ENCODE measurements at places on chromosomes 5 and 9. TPM values are rescaled to one million over a fixed set of nuclear protein-coding genes. Genes with fewer than 3 reads are reported as not detected.

GFPT2 gene
- 15.3 TPM for total RNA-seq

ANAPC2 gene
- total RNA-seq, result 35.0 TPM

LRRC70 gene
- 1.0 TPM for total RNA-seq

ACER2 gene
- 3.2 TPM for total RNA-seq

- DNase-seq, result no peak
Measured at GRCh38 chr5:142830241-142831008, 60.2 kb downstream of the ARHGAP26 start.

- DNase-seq, result no peak
Measured at GRCh38 chr5:50647726-50648125, 18.7 kb upstream of the PARP8 start.

GRCh38 chr9:137789295-137789895 lies 88.2 kb upstream of the CACNA1B start:
- peak; percentile 41 for DNase-seq

DNA sequence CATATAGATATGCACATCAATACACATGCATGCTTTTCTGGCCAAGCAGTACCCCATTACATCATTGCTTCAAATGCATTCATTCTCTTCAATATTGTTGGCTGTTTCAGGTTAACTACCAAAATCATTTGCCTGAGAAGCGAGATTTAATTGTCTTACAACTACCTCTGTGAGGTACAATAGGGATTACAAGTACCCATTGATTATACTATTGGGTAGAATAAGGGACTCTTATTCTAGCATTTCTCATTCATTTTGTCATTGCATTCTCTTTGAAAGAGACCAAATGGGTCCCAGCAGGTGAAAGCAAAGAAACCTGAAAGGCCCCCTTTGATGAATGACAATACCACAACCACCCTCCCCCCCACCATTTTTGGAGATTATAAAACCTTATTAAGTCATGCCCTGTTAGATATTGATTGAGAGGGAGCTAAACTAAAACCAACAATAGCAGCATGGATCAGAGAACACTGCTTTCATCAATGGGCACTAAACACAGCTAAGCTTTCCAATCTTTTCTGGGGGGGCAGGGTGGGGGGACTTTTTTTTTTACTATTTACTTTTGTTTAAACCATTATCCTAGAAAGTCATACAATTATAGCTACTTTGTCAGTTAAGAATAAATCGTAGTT lies 375.0 kb upstream of the CCNH start:
- no peak for DNase-seq

DNA sequence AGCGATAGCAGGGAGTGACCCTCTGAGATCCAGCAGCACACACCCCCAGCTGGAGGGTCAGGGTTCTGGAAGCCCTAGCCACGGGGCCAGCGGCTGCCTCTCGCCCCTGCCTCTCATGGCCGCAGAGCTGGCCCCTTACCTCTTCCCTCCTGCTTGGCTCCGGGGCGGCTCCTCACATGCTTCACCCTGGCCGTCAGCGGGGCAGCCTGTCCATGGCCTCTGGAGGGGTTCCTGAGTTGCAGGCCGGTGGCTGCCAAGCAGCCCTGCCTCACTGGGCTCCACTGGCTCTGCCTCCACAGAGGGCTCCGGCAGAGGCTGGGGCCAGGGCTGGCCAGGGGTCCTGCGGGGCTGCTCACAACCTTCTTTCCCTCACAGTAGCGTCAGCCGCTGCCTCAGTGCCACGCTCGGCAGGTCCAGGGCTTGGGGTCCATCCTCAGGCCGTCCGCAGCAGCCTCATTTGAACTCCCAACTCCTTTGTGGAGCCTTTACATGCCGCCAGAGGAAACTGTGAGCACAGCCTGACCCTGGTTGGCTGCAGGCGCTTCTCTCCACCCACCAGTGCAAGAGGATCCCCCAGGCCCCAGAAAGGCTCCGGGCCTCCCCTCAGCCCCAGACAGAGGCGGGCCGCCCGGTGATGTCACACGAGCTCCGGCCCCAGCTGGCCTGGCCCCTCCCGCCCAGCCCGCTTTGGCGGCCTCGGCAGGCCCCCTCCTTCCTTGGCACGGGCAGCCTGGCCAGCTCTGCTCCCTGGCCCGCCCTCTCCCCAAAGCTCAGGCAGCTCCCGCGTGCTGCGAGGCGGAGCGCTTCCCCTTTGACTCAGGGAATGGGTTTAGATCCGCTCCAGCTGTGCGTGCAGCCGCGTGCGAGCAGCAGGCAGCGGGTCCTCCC lies at the start of gene ANGPTL2:
TSS of gene ANGPTL2 (minus strand) at position 460 of the 888 bp plus-strand sequence. CDS start 13,904 bp downstream, outside the sequence.
- peak; percentile 94 for DNase-seq

GRCh38 chr9:113227436-113227835 lies 6.1 kb downstream of the SLC31A1 start:
- DNase-seq, result no peak

DNA sequence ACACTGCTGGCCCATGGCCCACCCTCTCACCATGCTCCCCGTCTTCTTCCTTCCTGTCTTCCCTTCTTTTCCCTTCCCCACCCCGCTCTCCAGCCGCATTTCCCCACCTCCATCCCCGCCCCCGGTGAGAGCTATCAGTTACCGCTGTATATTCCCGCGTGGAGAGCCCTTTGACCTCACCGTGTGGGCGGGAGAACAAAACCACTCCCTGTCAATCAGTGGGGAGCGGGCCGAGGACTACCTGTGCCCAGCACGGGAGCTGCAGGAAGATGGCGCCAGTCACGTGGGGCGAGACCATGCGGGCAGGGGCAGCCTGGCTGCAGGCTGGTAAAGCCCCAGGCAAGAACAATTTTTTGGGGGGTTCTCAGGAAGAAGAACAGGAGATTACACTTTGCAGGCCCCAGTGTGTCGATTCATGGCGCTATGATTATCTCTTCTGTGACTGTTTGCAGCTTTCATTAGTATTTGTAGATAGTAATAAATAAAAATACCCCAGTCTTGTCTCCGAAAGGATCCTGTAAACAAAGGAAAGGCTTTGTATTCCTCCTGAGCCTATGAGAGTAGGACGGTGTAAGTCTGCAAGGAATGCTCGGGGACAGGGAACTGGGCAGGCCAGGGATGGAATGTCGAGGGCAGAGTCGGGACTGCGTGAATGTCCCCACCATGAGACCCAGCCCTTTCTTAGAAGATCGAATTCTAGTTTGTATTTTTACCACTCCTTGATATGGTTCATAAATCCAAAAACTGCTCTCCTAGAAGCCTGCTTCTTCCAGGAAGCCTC lies 14.8 kb upstream of the DMRT1 start:
- no peak for DNase-seq

DNA sequence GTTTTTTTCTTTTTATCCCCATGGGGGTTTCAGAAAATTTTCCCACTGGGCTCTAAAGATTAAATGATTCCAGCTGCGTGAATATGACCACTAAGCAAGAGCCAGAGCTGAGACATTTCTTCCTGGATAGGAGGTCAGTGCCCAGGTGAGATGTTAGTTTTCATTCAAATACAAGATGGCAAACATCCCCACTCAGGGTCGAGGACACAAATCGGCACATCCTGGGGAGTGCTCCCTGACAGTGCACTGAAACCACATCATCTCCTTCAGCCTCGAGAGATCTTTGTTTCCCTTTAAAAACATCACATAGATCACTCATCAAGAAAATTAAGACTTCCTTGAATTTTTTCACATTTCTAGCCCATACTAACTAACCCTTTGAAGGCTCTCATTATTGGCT lies 273.2 kb upstream of the PANK3 start:
- DNase-seq, result no peak

DNA sequence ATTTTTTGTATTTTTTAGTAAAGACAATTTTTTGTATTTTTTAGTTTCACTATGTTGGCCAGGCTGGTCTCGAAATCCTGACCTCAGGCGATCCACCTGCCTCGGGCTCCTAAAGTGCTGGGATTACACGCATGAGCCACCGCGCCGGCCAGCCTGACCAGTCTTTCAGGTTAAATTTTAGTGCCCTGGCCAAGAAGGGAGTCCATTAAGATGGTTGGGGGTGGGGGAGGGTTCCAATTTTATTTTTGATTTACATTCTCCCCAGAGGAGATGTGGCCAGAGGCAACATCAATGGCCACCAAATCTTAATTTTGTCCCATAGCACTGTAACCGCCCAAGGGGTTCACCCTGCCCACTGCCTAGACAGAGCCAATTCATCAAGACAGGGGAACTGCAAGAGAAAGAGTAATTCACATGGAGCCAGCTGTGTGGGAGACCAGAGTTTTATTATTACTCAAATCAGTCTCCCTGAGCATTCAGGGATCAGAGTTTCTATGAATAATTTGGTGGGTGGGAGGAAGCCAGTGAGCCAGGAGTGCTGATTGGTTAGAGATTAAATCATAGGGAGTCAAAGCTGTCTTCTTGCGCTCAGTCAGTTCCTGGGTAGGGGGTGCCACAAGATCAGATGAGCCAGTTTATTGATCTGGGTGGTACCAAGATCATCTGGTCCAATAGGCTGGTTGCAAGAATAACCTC lies 24.7 kb downstream of the TBCA start:
- no peak for DNase-seq

DNA sequence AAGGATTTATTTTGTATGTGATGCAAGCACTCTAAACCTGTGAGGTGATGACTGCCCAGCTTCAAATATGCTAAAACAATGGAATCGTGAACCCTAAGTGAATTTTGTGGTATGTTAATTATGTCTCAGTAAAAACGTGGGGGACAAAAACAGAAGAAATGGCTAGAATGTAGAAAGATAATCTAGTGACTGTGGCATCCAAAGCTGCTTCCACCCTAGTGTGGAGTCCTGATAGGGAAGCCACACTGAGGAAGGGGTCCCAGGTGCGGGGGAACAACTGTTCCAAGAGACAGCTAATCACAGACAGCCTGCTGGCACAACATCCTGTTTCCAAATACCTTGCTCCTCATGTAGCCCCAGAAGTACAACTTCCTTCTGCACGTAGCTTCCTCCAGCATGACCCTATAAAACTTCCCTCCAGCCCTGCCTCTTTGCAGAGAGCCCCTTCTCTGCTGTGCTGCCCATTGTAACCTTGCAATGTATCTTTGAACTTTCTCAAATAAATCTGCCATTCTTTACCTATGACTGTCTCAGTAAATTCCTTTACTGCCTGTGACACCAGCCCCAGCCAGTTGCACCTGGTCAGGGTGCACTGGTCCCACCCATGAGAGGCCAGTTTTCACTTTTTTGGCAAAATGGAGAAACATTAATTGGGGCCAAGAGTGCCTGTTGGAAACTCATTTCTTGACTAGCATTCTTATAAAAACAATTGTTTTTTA lies 4.9 kb downstream of the GMCL2 start:
- no peak for DNase-seq

DNA sequence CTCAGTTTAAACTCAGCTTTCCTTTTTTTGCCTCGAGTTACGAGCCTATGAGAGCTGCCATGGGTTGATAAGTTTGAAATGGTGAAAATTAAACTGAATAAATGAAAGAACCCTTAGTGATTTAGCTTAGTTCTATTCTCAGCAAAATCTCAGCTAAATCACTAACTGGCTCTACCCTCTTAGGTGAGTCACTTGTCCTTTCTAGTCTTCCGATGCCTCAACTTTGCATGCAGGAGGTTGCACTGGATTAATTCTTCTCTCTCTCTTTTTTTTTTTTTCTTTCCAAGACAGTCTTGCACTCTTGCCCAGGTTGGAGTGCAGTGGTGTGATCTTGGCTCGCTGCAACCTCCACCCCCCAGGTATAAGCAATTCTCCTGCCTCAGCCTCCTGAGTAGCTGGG lies 83.9 kb downstream of the PAPPA start:
- DNase-seq, result no peak

All from Right ventricle myocardium inferior (tissue), 1 donor.